Urinary bladder (tissue), 4 donors: ENCODE measurements at places on chromosomes 3 and 15. TPM values are rescaled to one million over a fixed set of nuclear protein-coding genes. Genes with fewer than 3 reads are reported as not detected.

The CIDEC gene
- not detected for total RNA-seq

The ALPK3 gene
- total RNA-seq = 7.2 TPM

The PRR20G gene
- total RNA-seq = not detected

The GCSAM gene
- 1.7 TPM for total RNA-seq

The ACVR2B gene
- total RNA-seq = 11.7 TPM

The CEP19 gene
- total RNA-seq = 3.8 TPM

The LTF gene
- total RNA-seq = 3.3 TPM

The SHF gene
- total RNA-seq = 11.4 TPM

The GRM2 gene
- total RNA-seq = 0.32 TPM

The HCLS1 gene
- 11.6 TPM for total RNA-seq

The ADAMTS9 gene
- total RNA-seq = 120 TPM
